H54 (cell line): ENCODE measurements at places on chromosomes 4 and X.

DNA sequence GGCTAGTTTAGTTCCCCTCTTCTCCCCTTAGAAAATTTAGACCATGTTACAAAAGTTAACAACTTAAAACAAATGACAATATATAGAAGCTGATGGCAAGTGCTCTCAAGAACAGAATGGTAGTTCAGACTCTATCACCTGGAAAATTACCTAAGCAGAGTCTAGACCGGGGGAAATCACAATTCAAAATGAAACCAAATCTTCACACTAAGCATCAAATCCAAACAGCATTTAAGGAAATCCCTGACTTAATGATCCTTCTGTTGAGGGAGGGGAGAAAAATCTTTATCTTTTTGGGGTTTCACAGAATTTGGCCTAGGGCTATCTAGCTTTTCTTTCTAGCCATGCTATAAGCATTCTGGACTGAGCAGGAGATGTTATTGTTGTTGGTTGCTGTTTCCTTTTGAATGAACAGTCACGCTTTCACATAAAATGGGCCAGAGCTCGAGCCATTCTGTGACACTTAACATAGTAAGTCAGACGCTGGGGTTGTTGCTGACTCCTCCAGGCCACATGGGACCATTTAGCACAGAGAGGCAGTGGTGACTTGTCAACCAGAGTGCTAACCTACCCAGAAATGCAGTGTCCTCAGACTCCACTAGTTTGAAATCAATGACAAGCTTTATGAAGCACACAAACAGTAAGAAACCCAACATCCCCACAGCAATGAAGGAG is 16.0 kb upstream of the LSM6 start:
- no peak for DNase-seq

GRCh38 chr4:87317527-87317926 is 5.2 kb downstream of the HSD17B13 start:
- DNase-seq = no peak

- no peak for DNase-seq
Observed at GRCh38 chr4:16860516-16860915, 37.9 kb downstream of the LDB2 start.

DNA sequence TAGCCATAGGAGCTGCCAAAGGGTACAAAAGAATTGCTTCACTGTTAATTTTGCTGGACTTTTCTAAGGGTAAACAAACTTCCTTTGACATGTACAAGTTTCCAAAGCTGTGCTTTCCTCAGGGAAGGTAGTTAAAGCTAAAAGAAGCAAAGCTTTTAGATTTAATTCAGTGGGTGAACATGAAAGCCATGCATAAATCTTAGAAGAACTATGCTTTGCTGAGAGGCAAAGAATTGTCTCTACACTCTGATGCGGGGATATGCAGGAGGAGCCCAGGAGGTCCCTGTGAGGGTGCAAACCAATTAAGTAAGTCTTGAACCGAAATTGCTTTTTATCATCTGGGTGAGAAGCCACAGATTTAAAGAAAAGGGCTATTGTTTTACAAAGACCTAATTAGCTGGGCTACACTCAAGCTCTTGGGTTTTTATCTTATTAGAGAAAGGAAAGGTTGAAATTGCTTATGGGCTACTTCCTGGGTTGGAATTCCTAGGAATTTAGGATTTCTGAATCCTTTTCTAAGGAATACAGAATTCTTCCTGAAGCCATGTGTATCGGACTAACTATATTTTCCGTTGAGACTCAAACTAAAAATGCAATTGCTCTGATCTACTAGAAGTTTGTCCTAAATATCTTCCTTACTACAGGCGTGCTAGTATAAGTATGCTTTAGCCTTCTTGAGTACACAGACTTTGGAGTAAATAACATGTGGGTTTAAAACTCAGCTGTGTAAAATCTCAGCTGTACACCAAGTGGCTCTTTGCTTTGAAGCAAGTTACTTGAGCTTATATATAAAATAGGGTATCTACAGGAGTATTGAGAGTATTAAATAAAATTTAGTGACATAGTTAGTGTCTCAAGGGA is 188.4 kb upstream of the ANK2 start:
- DNase-seq = no peak

GRCh38 chr4:138500869-138501268 is 258.7 kb upstream of the SLC7A11 start:
- DNase-seq = no peak

DNA sequence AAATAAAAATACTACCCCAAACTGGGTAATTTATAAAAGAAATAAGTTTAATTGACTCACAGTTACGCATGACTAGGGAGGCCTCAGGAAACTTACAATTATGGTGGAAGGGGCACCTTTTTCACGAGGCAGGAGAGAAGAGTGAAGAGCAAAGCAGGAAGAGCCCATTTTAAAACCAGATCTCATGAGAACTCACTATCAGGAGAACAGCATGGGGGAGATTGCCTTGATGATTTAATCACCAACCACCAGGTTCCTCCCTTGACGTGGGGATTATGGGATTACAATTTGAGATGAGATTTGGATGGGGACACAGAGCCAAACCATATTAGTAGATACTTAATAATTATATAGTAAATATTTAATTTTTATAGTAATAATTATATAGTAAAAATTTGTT is 10.1 kb downstream of the CISD2 start:
- DNase-seq = no peak

DNA sequence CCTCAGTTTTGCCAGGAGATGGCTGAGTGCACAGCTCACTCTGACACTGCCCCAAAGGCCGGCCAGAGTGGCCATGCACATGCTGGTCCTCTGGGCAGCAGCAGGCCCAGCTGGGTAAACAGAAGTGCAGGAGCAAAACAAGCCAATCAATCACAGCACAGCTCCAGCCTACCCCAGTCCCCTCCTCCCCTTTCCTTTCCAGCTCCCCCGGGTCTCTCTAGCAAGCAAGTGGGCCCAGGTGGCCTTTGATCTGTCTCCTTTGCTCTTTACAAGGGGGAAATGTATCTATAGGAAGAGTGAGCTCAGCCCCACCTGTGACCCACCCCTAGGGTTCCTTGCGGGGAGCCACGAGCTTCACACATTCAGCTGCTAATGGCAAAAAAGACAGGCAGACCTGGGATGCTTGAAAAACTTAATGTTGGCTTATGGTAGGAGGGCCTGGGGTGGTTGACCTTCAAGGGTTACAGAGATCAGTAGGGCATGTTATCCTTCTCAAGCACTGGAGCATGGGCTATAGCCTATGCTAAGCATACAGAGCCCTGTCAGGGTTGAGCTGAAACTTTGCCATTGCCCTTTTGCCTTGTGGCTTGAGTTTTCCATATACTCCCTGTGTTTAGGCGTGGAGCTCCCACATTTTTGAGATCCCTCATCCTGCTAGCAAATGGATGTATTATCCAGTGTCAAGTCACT is 57.8 kb upstream of the PLAC1 start:
- no peak for DNase-seq

DNA sequence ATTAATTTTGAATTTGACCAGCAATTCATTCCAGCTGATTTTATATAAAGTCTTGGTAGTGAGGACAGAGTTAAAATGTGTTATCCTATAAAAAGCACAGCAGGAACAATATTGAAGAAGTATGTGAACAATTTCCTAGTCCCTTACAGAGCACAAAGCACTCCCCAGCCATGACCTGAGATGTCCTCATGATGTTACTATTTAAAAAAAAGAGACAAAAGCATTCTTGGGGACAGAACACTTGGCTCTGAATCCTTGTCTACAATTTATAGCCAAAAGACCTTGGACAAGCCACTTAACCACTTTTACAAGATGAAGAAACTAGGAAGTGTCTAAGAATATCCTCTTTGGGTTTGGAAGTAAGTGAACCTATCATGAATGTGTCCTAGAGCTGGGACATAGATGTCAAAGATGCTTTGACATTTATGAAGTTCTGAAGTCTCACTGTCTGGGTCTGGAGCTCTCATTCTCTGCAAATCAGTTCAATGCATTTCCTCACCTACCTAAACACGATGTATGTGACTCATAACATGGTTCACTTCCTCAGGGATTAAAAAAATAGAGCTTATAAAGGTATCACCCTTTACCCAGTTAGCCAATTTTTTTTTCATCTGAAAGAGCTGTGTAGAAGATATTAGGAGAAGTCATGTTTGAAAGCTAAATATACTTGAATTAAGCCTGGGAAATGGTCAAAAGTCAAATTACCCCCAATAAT is 61.4 kb downstream of the IGFBP7 start:
- no peak for DNase-seq

DNA sequence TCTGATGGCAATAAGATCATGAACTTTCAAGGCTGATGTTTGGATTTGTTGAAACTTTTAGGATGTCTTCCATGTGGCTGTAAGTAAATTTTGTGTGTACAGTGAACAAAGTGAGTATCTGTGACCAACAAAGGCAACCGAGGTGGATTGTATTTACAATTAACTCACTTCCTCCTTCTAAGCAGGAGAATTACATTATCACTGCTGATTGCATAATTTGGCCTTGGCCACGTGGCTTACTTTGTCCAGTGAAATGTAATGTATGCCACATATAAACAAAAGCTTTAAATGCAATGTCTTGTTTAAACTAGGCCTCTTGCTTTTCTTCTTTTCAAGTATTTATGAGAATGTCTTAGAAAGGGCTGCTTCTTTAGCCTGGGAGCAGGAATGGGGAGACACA is 66.3 kb upstream of the MAD2L1 start:
- DNase-seq = no peak

- no peak for DNase-seq
Observed at GRCh38 chrX:10579112-10580011, 41.0 kb downstream of the MID1 start.

DNA sequence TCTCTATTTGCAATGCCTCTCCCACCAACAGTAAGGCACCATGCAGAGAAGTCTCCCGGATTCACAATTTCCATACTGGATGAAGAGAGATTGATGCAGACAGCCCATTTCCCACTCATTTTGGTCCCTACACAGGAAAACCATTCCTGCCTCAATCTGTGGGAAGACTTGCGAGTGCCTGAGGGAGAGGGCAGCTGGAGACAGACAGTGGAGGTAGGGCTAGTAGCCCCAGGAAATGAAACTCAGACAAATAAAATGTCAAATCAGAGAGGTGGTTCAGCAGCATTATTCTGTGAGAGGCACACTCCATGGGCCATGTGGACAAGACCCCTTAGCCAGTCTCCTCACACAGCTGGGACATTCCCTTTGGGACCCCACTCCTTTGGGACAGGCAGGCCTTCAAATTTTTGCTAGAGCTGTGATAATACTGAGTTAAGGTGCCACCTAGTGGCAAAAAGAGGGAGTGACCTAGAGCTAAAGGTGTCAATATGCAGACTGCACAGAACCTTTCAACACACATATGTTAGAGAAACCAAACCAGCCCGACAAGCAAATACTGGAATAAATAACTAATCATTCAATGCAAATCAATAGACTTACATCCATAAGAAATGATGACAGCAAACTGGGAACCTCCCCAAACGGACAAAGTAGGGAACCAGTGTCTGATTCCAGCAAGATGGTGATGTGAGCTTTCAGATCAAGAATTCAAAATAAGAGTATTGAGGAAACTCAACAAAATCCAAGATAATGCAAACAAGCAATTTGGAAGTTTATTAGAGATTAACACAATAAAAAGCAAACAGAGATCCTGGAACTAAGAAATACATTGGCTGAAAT is 1865.3 kb upstream of the AGA start:
- no peak for DNase-seq

GRCh38 chr4:150973626-150974251 is 41.3 kb downstream of the LRBA start:
- no peak for DNase-seq

- DNase-seq = no peak
Observed at GRCh38 chr4:17124767-17125166, 226.3 kb upstream of the LDB2 start.

GRCh38 chr4:85697854-85698253 is 222.9 kb downstream of the ARHGAP24 start:
- no peak for DNase-seq

- DNase-seq = no peak
Observed at GRCh38 chr4:66923081-66923865, 622.0 kb downstream of the CENPC start.

- DNase-seq = no peak
Observed at GRCh38 chr4:115514675-115515074, 401.3 kb upstream of the NDST4 start.

DNA sequence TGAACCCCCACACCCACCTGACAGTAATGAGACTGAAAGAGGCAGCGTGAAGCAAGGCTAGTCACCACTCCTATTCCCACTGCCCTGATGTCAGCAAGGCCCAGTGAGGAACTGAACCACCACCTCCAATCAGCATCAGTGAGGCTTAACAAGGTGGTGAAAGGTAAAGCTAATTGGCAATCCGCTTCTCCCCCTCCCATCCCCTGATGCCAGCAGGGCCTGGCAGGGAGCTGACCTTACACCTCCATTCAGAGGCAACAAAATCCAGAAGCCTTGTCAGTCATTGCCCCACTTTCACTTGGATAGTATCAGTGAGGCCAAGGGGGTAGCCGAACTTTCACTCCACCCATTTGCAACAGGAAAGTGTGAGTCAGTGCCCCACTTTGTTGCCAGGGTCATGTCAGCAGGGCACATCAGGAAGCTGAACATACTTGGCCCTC is 60.8 kb downstream of the AWAT2 start:
- no peak for DNase-seq

- DNase-seq = no peak
Observed at GRCh38 chrX:15356444-15356843, 21.1 kb upstream of the PIGA start.

DNA sequence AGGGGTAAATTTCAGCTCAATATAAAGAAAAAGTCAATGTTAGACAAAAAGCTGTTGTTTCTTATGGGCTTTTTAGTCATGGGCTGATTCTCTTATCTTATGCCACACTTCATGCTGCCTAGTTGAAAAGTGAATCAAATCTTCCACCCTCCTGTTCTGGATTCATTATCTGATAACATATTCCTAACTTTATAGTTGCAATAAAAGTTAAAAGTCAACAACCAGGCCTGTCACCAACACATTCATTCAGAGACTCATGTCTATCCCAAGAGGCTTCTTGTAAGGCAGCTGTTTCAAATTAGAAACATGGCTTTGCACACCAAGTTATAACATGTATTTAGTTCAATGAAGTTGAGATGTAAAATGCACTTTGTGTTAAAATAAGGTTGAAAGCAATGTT is 243.8 kb downstream of the ADAMTS3 start:
- DNase-seq = no peak

- DNase-seq = no peak
Observed at GRCh38 chr4:20487852-20488251, 212.4 kb upstream of the PACRGL start.

- no peak for DNase-seq
Observed at GRCh38 chrX:93673869-93674271, at the start of gene FAM133A. Gene FAM133A, plus strand, starts transcription at chrX:93674206. Its CDS starts 35,214 bp downstream, at chrX:93709420.

- DNase-seq = no peak
Observed at GRCh38 chr4:24686866-24687692, 102.7 kb upstream of the DHX15 start.

DNA sequence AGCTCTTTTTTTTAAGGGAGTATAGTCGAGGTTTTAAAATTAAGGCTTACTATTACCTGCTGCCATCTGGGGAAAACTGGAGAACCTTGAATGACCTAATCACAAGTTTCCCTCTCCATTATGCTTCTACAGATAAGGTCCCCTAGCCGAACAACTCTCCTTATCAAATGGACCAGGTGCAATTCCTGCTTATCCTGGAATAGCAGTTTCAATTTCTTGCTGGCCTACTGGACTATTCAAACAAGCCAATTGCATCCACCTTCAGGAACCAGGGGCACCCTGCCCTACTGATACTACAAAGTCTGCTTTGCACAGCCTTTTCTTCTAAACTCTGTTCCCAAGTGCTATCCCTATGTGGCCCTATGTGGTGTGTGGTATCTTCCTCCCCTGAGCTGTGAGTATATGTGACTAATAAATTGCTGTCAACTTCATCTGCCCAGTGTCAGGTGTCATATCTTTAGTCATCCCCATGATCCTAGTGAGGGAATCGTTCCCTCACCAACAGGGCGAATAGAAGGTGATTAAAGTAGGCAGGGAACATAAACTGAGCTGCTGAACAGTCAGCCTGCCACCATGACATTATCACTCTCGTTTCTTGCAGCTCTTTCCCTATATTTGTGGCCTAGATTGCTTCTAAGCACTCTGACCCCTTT is 128.5 kb downstream of the ATG4A start:
- no peak for DNase-seq
